ACHN (cell line): ENCODE measurements at places on chromosomes 3 and 15.

GRCh38 chr15:75217012-75217411 is 15.3 kb downstream of the C15orf39 start:
- DNase-seq = no peak

DNA sequence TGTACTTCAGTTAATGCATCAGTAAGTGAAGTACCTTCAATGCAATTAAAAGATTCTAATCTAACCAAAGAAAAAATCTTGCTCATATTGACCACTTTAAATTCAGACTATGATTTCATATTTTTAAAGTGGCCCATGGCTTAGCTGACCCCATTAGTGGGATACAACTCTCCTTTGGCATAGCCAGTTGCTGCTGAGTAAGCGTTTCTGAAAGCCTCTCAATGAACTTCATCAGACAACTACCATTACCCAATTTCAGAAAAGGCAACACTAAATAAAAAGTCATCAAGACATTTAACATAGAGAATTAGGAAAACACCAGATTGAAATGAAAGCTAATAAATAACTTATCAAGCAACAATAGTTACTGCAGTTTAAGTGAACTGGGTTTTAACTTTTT is 27.0 kb downstream of the CADM2 start:
- DNase-seq = no peak

DNA sequence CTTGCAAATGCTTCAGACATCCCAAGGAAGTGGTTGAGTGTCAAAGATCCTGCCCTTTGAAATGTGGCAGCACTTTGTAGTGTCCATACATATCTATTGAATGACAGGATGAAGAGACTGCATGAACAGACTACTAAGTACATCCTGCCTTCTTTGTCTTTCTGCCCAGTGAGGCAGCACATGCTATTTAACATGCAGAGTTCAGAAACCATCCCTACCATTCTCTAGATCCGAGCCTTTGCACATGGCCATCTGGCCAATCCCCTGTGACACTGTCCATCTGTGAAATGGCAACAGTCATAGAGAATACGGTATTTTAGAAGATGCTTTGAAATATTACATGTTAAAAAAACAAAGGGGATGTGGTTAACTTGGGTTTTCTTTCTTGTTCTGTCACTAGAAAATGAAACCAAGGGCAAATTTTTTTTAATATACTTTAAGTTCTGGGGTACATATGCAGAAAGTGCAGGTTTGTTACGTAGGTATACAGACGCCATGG is 519.6 kb downstream of the NTRK3 start:
- no peak for DNase-seq

DNA sequence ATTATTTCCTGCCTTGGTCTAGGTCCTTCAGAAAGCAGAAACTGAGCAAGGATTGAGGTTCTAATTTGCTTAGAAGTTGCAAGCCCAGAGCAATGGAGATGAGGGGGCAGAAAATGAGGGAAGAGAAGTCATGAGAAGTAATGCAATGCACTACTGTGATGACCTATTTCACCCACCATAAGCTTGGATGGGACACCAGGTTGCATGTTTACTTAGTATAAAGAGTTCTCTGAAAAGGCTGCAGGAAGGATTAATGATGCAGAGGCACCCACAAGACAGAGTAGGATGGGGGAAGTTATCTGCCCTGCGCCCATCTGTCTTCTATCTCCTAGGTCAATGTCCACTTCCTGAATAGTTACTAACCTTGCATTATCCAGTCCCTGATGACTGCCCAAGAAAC is 84.8 kb upstream of the SNRK start:
- DNase-seq = no peak

DNA sequence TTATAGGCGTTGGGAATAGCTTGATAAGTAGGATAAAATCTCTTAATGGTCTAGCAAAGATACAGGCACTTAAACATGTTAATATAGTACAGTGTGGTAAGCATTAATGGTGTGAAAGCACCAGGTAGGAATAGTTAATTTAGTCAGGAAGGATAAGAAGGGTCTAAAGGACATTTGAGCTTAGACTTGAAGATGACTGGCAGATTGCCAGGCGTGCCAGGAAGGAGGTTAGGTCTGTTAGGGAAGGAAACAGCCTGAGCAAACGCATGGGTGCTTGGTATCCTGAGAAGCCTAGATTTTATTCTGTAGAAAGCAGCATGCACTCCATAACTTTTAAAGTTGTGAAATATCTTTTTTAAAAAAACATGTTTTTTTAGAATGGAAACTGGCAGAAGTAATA is 17.7 kb downstream of the SEC62 start:
- no peak for DNase-seq

- no peak for DNase-seq
Observed at GRCh38 chr3:165211721-165212120, 15.5 kb upstream of the SLITRK3 start.

- no peak for DNase-seq
Observed at GRCh38 chr15:67156834-67157233, 91.4 kb downstream of the SMAD3 start.

DNA sequence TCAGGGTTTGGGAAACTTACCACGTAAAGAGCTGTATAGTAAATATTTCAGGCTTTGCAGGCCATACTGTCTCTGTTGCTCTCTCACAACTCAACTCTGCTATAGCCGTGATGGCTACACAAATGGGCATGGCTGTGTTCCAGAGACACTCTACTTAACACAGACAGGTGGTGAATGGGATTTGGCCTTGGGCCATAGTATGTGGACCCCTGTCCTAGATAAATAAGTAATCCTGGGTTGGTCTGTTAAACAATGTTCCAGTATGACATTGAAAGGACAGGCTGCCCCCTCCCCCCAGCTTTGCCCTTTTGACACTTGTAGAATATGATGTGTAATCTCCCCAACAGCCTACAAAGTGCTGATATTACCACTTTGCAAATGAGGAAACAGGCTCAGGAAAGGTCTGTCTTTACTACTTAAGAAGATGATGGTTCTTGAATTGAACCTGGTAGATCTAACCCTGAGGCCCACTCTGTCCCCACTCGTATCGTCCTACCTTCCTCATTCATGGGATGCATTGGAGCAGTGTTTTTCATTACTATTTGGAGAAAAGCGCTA is 38.4 kb downstream of the SLCO3A1 start:
- no peak for DNase-seq

DNA sequence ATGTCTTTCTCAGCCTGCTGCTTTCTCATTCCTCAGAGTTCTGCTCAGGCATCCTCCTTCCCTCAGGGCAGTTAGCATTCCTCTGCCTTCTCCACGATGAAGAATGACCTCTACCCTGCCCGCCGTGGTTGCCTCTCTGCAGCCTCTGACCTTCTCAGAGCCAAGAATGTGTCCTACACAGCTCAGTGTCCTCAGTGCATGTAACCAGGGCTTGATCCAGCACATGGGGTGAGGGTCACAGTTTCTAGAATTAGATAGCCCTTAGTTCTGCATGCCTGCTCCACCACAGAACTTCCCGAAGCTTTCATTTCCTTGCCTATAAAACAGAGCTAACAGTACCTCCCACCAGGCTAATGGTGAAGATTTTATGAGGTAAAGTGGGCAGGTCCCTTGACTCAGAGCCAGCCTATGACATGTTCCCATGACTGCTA is 182.1 kb downstream of the CLSTN2 start:
- no peak for DNase-seq

GRCh38 chr3:82132210-82133069 is 371.0 kb upstream of the GBE1 start:
- peak; percentile 54 for DNase-seq

- DNase-seq = no peak
Observed at GRCh38 chr3:99731499-99731898, 86.2 kb upstream of the CMSS1 start.

GRCh38 chr3:131349946-131350347 is 31.6 kb upstream of the NUDT16 start:
- peak; percentile 59 for DNase-seq

- DNase-seq = no peak
Observed at GRCh38 chr15:57685306-57686095, 21.0 kb upstream of the POLR2M start.

DNA sequence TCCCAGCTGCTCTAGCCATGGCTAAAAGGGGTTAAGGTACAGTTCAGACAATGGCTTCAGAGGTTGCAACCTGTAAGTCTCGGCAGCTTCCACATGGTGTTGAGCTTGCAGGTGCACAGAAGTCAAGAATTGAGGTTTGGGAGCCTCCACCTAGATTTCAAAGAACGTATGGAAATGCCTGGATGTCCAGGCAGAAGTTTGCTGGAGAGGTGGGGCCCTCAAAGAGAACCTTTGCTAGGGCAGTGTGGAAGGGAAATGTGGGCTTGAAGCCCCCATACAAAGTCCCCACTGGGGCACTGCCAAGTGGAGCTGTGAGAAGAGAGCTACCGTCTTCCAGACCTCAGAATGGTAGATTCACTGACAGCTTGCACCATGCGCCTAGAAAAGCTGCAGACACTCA is 73.7 kb downstream of the STT3B start:
- DNase-seq = peak; percentile 22

GRCh38 chr15:93829115-93829870 is 402.1 kb upstream of the MCTP2 start:
- no peak for DNase-seq

DNA sequence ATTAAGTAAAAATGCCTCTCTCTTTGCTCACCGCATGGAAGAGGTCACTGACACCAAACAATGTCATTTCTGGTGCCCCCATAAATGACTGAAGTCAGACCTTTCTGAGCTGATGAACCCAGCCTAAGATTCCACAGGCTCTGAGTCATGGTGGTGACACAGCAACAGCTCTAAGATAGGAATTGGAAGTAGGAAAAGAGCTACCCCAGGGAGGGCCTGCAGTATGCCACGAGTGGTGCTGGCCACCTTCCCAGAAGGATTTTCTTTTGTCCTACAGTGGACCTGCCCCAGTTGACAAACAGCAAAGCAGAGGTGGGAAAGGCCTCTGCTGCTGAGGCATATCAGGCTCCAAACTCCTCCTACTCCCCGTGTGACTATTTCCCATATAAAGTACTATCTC is 208.1 kb downstream of the MINAR1 start:
- peak; percentile 74 for DNase-seq

- DNase-seq = no peak
Observed at GRCh38 chr3:2452249-2452648, 353.6 kb downstream of the CNTN4 start.

DNA sequence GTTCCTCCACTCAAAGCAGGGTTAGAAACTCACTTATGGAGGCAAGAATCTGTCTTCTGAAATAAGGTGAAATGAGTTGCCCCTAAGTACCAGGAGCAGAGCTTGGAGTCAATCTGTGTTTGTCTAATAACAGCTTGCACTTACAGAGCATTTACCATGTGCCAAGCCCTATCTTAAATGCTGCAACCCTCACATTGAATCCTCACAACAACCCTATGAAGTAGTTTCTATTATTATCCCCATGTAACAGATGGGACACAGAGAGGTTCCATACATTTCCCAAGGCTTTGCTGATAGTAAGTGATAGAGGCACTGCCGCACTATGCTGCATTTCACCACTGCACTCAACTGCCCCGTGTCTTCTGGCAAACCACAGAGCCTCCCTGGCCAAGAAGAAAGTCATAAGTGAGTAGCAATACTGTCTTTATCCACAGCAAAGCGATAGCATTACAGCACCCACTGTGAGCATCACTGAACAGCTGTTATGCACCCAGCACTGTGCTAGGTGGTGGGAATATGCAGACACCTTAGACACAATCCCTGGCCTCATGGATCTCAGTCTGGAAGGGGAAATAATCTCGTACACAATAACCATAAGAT is 141.5 kb downstream of the SSR3 start:
- DNase-seq = no peak

GRCh38 chr3:135226057-135226456 is 431.0 kb downstream of the EPHB1 start:
- no peak for DNase-seq

GRCh38 chr15:66878761-66879160 is 176.7 kb downstream of the SMAD6 start:
- DNase-seq = no peak

GRCh38 chr3:67526246-67526645 is 128.2 kb downstream of the SUCLG2 start:
- peak; percentile 3 for DNase-seq

DNA sequence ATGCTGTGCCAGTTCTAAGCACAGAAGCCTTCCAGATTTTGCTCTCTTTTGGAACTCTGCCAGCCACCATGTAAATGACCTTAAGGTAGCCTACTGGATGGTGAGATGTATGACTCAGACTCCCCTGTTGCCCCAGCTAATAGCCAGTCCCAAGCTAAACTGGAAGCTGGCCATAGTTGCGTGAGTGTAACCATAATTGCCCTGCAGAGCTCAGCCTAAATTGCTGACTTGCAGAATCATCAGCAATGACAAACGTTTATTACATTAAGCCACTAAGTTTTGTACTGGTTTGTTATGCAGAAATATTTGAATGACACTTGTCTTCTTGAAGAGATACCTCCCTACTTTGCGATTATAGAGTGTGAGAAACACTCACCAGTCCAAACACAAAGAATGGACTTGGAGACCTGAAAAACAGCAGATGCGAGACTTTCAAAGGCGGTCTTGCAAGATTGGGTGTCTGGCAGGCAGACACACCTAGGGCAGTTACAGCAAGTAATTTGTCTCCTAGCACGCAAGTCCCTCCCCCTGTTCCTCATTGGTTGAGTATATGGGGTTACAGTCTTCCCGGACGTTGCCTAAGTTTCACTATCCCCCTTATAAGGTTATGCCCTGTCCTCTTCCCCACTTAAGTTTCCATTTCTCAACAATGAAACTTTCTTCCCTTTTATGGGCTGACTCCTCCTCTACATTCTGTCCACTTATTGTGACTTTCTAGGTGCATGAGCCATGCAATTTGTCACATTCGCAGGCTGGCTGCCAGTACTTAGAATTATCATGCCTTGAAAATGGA is 83.6 kb upstream of the XCR1 start:
- peak; percentile 89 for DNase-seq

DNA sequence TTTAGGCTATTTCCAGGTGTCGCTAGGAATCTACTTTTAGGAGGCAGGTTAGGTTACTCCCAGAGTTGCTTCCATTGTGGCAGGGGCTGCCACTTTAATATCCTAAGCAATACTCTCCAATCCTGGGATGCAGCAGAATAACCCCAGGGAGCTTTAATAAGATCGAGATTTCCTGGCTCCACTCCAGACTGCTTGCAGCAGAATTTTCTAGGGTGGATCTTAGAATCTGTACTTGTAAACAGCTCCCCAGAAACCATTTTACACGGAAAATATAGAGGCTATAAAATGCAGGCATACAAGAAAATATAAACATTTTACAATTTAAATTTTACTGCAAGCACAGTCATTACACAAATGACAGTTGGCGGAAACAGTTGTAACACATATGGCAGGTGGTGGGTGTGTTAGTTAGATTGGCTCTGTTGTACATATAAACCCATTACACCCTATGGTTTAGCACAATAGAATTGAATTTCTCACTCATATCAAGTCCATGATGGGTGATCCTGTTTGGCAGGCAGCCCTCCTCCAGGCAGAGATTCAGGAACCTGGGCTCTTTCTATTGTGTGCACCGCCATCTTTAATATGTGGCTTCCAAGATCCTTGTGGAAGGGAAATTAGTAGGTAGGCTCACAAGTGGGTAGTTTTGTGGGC is 35.0 kb upstream of the TNFAIP8L3 start:
- no peak for DNase-seq

DNA sequence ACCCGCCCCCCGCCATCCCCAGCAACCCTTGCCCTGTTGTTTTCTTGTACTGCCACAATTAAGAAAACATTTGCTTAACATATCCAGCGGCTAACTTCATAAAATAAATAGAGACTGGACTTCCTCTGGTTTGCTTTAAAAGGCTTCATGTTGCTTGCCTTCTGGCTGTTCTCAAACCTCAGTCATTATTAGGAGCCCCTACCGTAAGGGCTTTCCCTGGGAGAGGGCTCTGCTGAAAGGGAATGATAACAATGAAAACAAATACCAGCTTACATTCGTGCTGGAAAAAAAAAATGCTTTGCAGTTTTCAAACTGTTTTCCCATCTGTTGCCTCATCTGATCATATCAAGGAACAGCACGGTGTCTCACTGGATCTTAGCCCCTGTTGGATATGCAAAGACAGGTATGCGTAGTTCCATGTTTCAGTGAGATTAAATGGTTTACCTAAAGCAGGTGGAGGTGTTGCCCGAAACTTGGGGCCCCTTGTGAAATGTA is 77.2 kb upstream of the VGLL4 start:
- DNase-seq = no peak
